ENCODE measurements at places on chromosomes 13 and 19.

DNA sequence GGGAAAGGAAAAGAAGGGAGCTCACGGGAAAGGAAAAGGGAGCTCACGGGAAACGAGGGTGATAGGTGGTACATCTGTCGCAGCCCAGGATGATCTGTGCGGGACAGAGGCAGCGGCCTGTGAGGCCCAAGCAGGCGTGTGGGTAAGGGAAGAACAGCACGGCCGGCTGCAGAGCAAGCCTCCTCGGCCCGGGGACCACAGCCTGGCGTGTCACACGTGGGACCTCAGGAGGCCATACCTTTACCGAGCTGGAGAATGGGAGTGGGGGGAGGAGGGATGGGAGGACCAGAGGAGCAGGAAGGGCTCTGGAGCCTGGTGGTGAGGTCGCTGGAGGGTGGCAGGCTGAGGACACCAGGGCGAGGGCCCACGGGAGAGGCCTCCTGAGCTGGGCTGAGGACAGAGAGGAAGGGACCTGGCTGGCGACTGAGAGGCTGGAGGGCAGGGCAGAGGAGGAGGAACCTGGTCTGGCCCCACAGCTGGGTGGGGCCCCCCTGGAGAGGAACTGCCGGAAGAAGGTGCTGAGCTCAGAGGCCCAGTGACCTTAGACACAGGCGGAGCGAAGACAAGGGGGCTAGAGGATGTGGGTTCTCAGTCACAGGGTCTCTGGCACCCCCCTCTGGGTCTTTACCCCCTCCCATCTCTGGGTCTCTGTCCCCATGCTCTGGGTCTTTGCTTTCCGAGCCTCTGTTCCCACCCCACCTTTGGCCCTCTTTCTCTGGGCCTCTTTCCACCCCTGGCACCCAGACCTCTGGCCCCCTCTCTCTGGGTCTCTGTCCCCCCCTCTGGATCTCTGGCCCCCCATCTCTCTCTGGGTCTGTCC, 2.9 kb upstream of the FTL start:
- peak; percentile 51 for DNase-seq

DNA sequence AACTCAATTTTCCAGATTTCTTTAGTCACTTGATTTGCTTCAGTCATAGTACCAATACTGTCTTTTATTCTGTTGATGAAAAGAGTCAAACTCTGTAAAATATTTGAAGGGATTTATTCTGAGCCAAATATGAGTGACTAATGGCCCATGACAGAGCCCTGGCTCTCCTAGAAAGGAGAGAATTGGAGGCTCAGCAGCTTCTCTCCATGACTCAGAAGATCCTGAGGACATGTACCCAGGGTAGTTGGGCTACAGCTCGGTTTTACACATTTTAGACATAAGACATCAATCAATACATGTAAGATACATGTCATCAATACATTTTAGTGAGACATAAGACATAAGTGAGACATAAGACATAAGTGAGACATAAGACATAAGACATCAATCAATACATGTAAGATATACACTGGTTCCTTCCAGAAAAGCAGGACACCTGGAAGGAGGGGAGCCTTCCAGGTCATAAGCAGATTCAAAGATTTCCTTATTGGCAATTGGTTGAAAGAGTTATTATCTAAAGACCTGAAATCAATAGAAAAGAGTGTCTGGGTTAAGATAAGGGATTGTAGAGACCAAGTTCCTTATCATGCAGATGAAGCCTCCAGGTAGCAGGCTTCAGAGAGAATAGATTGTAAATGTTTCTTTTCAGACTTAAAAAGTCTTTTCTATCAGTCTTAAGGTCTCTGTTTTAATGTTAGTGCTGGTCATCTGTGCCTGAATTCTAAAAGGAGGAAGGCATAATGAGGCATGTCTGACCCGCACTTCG, 179.8 kb upstream of the RFC3 start:
- no peak for DNase-seq

DNA sequence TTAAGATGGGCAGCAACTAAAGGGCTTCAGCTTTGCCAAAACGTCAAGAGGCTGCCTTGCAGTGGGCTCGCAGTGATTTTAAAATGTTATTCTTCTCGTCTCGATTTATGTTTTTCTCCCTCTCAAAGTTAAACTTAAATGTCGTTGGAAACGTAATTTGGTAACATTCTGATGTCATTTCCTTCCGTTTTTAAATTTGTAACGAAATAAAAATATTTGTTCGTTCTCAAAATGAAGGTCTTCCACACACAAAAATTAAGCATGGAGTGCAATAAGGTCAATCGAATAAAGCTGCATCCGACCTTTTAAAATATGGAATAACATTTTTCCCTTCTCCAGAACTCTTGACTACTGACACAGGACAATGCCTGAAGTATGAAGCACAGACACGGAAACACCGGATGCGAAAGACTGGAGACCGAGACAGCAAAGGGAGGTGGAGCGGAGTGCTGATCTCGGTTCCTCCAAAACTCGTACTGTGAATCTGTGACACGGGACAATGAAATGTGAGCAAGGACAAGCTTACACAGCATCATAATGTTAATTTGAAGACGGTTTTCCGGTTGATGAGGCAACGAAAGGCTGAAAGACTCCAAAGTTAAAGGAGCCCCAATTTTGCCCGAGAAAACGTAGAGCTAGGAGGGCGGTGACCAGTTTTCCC, 850 bp downstream of the MTMR6 start:
- no peak for DNase-seq

GRCh38 chr13:78487707-78488106, 115.6 kb downstream of the POU4F1 start:
- no peak for DNase-seq

DNA sequence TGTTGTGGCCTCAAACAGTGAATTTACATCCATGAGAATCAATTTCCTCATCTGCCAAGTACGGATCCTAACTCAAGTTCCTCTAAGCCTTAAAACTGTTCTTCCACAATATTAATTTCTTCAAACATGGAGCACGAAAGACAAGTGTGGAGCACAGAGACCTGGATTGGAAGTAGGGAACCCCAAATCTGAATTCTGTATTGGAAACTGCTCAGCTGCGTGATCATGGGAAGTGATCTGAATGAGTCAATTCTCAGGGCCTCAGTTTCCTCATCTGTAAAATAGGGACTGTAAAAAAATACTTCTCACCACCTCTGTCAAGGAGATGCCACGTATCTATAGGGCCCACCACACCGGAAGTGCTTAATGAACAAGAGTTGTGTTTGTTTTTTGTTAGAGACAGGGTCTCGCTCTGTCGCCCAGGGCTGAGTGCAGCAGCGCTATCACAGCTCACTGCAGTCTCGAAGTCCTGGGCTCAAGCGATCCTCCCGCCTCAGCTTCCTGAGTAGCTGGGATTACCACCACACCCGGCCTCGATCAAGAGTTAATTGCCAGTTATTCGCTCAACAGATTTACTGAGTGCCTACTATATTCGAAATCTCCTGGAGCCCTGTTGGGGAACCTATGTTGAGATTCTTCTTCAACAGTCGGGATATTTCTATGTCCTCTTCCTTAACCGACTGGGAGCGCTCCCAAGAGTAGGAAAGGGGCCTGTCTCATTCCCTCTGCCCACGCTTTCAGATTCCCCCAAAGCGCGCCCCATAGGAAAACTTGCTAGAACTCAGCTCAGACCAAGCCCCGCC, 1.6 kb downstream of the SERTAD3 start:
- no peak for DNase-seq

- no peak for DNase-seq
Measured at GRCh38 chr13:44899967-44900366, 89.3 kb downstream of the NUFIP1 start.

DNA sequence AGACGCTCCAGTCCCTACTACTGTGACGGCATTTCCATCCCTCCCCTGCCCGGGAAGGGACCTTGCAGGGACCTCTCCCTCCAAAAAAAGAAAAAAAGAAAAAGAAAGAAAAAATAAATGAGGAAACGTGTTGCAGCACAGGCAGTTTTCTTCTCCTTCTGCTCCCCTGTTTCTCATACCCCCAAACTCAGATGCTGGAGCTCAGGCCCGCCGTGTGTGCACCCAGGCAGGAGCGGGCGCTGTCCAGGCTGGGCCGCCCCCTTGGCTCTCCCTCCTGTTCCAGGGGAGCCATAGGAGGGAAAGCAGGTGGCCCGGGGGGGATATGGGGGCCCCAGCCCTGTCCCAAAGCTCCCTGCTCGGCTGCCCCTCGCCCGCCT, 5.8 kb downstream of the YIPF2 start:
- DNase-seq = no peak

Measured in body of pancreas (tissue), 4 donors.